ENCODE measurements at places on chromosomes 12 and 14. TPM values are rescaled to one million over a fixed set of nuclear protein-coding genes. Genes with fewer than 3 reads are reported as not detected.

DNA sequence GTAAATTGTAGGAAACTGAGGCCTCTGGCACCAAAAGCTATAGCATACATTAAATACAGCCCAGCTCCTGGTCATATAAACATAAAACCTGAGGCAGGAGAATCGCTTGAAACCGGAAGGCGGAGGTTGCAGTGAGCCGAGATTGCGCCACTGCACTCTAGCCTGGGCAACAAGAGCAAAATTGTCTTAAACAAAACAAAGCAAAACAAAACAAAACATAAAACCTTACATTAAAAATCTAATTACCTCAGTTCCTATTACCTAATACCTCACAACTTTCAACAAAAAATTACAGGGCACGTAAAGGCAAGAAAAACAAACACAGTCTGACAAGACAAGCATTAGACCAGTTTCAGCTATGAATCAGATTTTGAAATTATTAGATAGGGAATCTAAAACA, 36.7 kb downstream of the TMEM116 start:
- no peaks in the 10 kb centered on the region for H3K4me1 ChIP-seq
- H3K27me3 ChIP-seq = no peaks in the 10 kb centered on the region
- no peaks in the 10 kb centered on the region for H3K36me3 ChIP-seq
- DNase-seq = no peak

GRCh38 chr12:55840581-55841351, 2.0 kb downstream of the MMP19 start:
- no peaks in the 10 kb centered on the region for H3K36me3 ChIP-seq
- H3K4me1 ChIP-seq = no peaks in the 10 kb centered on the region
- DNase-seq = no peak
- H3K27ac ChIP-seq = no peak overlapping the region
- no peak overlapping the region for H3K4me3 ChIP-seq

The CCDC59 gene
- polyA plus RNA-seq = 45.3 TPM

DNA sequence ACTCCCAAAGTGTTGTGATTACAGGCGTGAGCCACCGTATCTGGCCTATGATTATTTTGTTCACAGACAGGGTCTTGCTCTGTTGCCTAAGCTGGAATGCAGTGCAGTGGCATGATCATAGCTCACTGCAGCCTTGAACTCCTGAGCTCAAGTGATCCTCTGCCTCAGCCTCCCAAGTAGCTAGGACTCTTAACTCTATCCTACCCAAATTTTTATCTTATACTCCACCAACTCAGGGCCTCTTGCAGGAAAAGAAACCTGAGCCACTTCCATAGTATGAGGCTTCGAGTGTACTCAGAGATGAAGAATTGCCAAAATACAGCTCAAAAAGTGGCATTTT, 828 bp downstream of the MMAB start:
- H3K27ac ChIP-seq = peak overlapping the region; percentile 85
- peak overlapping the region; percentile 85 for H3K4me3 ChIP-seq
- no peak for DNase-seq
- peaks cover 2% of the 10 kb centered on the region for H3K36me3 ChIP-seq
- no peaks in the 10 kb centered on the region for H3K4me1 ChIP-seq

GRCh38 chr14:63478010-63478409, 65.2 kb downstream of the PPP2R5E start:
- H3K4me3 ChIP-seq = no peak overlapping the region
- no peak for DNase-seq
- no peaks in the 10 kb centered on the region for H3K36me3 ChIP-seq
- peak overlapping the region; percentile 32 for H3K27ac ChIP-seq
- no peaks in the 10 kb centered on the region for H3K4me1 ChIP-seq
- H3K27me3 ChIP-seq = no peaks in the 10 kb centered on the region

DNA sequence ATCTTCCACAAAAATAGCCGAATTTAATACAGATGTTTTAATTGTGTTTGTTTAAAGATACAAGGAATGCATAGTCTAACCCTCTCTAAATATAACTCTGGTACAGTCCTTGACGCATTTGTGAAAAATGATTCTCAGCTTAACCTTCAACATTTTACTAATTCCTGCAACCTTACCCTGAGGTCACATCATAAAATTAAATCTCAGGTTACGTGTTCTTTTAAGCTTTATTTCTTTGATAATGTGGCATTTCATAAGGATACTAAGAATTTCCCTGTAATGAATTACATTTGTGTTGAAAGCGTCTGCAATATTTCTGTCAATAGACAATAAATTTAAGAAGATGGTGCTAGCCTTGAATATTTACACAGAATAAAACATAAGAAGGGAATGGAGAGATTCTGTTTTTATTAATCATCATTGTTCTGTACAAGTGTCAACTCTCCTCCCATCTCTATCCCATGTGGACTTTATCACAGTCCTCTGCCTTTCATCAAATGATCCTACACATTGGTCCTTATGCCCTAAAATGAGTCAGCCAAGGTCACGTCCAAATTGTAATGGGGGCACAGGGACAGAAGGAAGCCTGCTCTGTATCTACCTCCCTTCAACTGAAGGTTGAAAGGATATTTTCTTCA, 769.3 kb upstream of the FLRT2 start:
- DNase-seq = no peak
- no peaks in the 10 kb centered on the region for H3K36me3 ChIP-seq
- no peaks in the 10 kb centered on the region for H3K4me1 ChIP-seq
- H3K27ac ChIP-seq = no peak overlapping the region
- H3K4me3 ChIP-seq = no peak overlapping the region
- H3K27me3 ChIP-seq = no peaks in the 10 kb centered on the region
